ENCODE measurements at places on chromosomes 6 and 20.

DNA sequence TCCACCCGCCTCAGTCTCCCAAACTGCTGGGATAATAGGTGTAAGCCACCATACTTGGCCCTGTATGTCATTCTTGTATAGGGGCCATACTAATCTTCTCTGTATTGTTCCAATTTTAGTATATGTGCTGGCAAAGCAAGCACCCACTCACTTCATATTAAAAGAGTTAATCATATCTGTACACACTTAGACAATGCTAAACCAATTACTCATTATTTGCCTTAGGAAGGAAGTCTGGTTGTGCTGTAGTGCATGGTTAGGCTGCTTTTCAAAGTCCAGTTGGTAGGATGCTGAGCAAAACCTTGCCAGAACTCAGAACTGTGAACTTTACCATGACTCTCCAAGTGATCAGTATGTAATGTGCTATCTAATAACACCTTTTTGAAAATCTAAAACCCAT, 88.6 kb downstream of the LIN28B start:
- no peak for DNase-seq

DNA sequence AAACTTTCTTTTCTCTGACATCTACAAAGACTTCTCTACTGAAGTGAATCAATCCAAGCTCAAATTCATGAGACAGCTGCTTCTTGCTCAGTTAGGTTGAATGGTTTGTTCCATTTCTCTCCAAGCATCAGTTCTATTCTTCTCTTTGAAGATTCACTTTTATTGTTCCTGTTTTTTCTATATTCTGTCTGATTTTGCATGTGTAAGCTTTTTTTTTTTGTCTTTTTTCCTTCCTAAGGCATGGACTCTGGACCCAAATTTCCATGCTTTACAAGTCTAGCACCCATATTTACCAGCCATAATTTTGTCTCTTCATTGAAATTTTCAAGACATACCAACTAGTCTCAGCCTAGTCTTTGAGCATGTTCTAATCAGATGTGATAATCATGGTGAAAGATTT, 25.9 kb upstream of the STXBP5 start:
- no peak for DNase-seq

DNA sequence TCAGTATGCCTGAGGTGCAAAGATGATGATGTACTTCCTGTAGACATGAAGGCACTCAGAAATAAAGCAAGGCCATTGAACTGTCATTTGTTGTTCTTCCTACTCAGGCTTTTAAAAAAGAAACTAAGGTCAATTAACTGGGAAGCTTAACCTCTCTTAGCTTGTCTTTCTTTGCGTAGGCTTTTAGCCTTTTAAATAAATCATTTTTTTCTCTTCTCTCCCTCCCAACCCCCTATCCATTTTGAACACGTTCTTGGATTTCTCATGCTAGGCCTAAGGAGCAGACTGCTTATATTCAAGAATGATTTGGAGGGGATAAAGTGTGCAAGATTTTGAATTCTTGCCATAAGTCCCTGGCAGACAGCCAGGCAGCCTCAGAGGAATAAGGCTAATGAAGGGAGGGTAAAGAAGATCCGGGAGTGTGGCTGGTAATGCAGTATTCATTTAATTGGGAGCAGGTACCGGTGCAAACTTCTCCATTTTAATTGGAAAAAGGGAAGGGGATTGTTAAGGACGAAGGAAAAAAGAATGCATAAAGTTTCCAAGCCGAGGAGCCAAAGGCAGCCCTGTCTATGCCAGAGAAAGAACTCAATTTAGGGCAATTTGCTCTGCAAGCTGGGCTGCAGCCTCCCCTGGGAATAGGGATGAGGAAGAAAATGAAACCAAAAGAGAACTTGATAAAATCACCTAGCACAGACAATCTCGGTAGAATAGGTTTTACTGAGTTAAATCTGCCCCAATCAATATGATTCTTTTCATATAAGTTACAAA, 343.8 kb upstream of the MMS22L start:
- DNase-seq: peak; percentile 46

GRCh38 chr6:87628424-87628823, 38.5 kb downstream of the ORC3 start:
- DNase-seq: no peak

GRCh38 chr20:37703035-37703845, 9.4 kb downstream of the CTNNBL1 start:
- no peak for DNase-seq

- DNase-seq: no peak
Observed at GRCh38 chr20:11394145-11394833, 523.4 kb upstream of the BTBD3 start.

GRCh38 chr6:37496951-37497885, 2.5 kb downstream of the CCDC167 start:
- no peak for DNase-seq

DNA sequence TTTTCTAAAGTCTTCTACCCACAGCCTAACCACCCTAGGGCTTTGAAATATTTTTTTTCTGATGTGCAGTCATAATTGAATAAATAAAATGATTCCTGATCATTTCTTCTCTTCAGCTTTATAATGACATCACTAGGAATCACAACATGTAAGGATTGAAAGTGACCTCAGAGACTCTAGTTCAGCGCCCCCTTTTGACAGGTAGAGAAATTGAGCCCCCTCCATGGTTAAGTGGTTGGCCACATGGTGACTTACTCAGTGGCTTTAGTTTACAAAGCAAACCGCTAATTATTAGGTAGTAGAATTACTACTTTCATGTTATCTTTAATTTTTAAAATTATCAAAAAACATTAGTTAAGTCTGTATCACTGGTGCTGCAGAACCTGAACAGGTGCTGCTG, 13.3 kb upstream of the SLC2A12 start:
- DNase-seq: no peak

DNA sequence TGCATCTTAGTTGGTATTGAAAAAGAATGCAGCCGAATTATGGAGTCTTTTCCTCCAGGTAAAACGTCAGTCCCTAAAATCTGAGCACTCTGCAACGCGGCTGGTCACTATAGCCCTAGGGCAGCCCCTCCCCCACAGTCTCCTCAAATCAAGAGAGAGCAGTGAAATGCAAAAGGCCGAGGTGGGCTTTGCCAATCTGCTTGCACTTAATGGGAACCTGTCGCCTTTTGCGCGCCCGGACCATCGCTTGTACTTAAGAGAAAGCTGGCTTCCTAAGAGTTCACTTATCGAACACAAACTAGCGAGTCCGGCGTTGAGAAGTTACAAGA, 447 bp downstream of the MCM3 start:
- no peak for DNase-seq

DNA sequence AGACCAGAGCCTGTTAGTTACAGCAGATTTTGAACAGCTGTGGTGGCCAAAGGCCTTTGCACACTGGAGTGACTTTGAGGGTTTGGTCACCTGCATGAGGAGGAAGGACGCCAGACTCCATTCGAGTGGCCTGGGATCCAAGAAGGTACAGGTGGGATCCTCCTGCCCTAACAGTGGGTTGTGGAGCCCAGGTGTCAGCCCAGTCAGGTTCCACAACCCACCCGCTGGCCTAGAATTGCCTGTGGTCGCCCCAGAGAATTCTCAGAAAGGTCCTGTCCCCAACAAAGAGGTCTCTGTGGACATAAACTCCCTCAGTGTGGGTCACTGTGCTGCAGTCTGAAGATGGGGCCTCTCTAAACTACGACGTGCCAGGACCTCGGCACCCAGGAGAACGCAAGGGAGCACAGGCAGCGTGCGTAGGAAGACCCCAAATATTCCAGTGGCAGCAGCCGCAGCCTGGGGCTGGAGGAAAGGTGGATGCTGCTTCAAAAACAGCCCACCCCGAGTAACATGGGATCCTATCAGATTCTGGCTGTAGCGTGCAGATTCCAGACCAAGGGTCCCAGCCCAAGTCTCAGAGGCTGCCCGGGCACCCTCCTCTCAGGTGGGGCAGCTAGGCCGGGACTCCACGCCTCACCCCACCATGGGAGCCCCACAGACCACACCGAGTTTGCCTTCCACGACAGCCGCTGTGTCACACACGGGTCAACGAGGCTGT, 16.0 kb downstream of the ACSS1 start:
- DNase-seq: no peak

DNA sequence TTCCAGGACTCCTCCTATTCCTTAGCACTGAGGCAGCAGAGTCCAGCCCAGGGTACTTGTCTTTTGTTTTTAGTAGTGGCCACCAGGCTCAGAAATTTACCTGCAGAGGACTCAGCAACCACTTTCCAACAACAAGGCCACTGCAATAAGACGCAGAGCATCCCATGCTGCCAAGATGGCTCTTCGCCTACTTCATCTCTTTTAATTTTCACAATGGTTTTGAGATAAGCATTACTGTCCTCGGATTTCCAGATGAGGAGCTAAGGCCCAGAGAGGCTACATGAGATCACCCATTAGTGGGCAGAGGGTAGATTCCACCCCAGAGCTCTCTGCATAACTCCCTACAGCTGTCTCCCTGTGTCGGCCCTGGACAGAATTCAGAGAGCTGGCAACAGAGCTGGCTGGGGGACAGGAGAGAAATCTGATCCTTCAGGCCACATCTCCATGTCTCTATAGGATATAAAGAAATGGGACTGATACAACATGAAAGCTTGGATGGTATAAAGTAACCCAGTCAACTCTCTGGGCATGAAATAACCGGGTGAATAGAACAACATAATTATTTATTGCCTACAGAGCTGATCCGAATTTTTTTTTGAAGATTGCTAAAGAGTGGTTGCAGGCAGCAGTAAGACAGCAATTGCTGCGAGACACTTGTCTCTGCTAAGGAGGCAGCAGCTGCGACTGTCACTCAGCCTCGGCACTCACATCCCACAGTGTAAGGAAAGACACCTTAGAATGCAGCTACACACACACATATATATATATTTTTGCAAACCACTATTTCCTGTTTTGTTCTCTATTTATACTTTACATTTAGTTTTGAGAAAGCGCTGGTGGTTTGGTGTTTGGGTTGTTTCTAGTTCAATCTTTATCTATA, 37.2 kb downstream of the SCML4 start:
- no peak for DNase-seq

- no peak for DNase-seq
Observed at GRCh38 chr6:14743474-14744211, 502.2 kb upstream of the JARID2 start.

DNA sequence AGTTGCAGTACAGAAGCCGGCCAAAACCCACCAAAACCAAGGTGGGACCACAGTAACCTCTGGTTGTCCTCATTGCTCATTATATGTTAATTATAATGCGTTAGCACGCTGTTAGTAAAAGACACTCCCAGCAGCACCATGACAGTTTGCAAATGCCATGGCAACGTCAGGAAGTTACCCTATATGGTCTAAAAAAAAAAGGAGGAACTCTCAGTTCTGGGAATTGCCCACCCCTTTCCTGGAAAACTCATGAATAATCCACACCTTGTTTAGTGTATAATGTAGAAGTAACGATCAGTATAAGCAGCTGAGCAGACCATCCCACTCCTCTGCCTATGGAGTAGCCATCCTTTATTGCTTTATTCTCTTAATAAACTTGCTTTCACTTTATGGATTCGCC, 148.6 kb upstream of the EXOC2 start:
- no peak for DNase-seq

DNA sequence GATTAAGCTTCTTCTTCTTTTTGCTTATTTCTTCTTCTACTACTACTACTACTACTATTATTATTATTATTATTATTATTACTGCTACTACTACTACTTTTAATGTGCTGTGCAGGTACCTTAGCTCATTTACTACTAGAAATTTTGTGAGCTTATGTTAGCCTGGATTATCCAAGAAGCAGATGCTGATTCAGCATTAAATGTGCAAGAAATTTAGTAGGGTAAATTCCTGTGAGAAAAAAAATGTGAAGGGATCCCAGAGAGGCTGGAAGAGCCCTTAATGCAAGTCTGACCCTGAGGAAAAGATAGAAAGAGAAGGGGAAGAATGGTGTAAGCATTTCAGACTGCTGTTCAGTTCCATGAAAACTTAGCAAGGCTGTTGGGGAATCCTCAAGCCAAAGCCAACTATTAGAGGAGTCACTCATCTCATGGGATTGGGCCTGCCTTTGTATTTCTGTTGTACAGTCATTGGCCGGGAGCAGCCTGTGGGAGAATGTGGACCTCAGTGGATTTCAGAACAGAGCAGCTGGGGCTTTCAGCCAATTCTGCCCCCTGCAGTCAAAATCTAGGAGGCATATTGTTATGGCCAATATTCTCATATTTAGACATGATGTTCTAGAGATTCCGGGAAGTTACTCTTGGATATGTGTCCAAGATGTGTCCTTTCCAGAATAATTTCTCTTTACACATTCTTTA, 37.2 kb upstream of the TSPYL1 start:
- DNase-seq: no peak

DNA sequence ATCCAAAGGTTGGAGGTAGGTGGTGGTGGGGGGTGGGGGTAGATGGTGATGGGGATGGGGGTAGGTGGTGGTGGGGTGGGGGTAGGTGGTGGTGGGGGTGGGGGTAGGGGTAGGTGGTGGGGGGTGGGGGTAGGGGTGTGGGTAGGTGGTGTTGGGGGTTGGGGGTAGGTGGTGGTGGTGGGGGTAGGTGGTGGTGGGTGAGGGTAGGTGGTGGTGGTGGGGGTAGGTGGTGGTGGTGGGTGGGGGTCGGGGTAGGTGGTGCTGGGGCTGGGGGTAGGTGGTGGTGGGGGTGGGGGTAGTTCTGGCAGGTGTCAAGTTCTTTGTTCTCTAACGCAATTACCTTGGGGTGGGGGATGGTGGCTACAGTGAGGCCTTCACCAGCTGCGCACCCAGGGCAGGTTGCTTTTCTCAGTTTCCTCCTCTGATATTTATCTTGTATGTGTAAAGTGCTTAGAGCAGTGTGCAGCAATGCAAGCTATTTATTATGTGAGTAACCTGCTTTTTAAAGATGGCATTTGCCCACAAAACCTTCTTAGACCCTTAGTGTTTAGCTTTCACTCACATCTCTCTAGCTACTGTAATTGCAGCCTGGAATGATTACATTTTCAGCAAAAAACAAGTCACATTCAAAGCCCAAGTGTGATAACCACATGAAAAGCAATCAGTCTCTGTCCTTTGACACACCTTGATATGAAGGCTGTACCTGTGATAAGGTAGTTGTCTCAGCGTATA, 8.2 kb upstream of the CCDC167 start:
- no peak for DNase-seq

DNA sequence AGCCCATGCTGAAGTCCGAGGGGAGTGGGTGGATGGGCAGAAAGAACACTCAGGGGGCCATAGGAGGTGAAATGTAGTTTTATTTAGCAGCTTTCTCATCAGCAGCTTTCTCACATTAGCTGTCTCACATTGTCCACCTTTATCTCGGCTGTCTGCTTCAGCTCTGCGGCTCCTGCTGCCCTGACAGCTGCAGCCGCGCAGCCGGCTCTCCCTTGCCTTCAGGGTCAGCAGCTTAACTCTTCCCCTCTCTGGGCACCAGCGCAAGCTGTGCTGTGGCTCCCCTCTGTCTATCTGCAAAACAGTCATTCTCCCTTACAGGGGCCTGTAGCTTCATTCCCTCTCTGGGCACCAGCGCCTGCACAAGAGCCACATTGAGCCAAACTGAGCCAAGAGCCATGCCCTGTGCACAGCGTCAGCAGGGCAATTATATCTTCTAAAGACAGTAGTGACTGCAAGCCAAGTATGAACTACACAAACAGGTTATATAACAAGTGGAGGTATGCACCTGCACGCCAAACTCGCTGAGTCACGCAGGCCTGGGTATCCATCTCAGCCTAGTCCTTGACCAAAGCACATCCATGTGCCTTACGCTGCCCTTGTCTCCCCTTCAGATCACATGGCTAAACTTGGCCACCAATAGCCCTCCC, 198.8 kb downstream of the EYA2 start:
- DNase-seq: no peak

- no peak for DNase-seq
Observed at GRCh38 chr6:108133594-108134179, 32.1 kb upstream of the NR2E1 start.

GRCh38 chr6:134358320-134358719, 40.4 kb upstream of the SGK1 start:
- no peak for DNase-seq

GRCh38 chr6:13500264-13500663, 12.9 kb upstream of the GFOD1 start:
- DNase-seq: no peak
